ENCODE measurements at places on chromosomes 4 and X.

DNA sequence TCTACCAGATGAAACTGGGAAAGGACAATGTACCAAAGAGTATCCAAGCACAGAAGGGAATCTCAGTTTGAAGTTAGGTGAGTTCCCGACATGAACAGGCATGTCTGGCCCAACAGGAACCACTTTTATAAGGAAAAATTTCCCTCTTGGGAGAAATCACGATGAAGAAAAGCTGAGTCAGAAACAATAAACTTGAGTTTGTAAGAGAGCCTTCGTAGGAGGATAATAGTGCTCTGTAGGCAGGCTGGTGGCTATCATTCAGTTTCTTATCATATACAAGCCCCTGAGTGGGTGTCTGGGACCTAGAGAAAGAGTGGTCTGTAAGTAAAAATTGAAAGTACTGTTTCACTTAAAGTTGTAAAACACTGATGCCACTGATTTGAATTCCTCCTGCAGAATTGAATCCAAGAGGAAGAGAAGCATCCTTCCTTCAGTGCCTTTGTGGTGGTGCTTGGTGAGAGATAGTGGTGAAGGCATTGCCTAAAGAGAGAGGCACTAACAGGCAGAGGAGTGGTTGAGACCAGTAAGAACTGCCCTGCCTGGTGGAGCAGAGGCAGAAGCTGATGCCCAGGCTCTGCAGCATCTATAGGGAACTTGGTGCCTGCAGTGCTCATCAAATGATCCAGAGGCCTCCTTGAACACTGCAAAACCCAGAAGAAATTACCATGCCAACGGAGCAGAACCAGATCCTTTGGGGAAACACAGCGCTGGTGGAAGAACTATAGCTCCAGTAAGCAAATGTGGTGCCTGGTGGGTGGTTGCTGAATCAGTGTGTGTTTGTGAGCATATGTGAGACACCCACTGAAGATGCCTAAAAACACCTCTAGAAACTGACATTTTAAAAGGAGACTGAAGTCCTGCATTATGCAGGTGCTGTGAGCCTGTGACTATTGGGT is 31.7 kb upstream of the METAP1 start:
- DNase-seq, result no peak

DNA sequence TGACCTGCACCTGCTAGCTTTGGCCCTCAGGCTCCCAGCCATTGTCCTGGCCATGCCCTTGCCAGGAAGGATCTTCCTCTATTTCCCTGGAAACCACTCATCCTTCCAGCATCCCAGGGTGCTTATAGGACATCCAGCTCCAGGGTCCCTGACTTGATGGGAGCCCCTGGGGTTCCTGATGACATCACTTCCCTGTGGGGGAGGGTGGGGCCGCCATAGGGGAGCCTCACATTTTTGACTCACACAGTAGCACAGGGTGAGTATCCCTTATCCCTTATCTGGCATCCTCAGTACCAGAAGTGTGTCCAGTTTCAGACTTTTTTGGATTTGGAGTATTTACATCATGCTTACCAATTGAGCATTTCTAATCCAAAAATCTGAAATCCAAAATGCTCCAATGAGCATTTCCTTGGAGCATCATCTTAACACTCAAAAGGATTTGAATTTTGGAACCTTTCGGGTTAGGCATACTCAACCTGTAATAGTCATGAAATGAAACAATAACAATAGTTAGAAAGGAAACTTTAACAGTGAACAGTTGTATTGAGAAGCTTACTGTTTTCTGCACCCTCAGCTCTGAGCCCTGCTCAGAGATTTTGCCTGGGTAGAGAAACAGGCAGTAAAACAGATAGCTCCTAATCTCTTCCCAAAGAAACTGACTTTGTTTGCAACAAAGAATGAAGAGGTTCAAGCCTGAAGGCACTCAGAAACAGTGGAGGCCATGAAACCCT is 22.1 kb downstream of the TNIP2 start:
- no peak for DNase-seq

DNA sequence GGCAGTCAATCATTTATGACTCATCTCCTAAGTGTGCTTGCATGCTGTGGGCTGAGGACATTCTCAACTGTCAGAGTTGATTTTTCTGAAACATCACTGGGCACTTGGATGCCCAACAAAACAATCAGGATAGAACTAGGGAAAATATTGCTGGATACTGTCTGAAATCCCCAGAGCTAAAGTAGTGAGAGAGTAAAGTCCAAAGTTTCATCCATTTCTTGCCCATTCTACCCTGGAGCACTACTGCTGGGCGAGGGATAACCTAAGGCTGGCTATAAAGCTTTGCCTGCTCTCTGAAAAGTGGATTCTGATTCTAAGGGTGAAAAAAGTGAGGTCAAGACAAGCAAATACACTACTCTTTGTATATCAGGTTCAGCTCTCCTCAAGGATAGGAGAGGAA is 279.6 kb upstream of the EDA2R start:
- DNase-seq, result no peak

GRCh38 chr4:53688186-53688790 is 97.0 kb upstream of the LNX1 start:
- DNase-seq, result no peak

GRCh38 chr4:110631584-110632505 is 9.0 kb upstream of the PITX2 start:
- DNase-seq, result no peak

GRCh38 chrX:20463296-20464075 is 196.8 kb upstream of the RPS6KA3 start:
- DNase-seq, result no peak

DNA sequence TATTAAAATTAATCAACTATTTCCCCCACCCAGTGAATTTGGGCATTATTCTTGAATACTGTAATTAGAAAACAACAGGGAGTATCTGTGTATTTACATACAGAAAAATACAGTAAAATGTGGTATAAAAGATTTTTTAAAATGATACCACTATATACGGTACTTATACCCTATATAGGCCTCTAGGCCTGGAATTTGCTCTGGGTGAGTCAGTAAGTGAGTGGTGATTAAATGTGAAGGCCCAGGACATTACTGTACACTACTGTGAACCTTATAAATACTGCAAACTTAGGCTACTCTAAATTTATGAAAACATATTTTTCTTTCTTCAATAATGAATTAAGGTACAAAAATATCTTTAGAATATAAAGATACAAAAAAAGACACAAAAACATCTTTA is 6.3 kb upstream of the CSN3 start:
- DNase-seq, result no peak

DNA sequence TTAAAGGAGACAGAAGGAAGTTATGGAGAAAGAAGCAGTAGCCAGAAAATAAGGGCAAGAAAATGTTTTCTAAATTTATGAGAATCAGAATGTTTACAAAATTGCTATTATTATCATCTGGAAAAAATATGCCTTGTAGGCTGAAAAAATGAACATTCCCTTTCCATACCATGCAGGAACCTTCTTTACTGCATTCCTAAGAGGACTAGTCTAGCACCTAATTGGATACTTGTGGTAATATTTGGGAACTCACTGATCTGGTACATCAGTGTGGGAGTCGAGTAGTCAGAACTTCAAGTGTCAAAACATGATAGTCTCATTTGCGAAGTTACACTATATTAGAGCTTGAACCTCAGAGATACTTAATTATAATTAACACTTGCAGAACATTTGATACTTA is 51.9 kb downstream of the TET2 start:
- no peak for DNase-seq

DNA sequence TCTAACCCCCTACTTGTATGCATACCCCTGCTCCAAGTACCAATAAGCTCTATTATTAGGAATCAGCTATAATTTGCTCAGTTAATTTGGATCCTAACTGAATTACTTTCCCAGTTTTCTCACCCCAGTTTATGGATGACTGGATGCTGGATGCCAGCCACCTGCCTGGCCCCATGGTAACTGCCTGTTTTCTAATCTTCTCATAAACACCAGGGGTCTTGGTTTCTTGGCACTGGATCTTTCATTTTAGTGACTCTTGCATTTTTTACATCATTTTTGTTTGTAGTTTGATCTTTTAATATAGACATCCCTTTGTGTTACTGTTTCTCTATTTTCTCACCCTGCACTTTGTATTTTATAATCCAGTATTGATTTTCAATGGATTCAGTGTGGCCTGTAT is 246.8 kb downstream of the ADGRL3 start:
- no peak for DNase-seq

DNA sequence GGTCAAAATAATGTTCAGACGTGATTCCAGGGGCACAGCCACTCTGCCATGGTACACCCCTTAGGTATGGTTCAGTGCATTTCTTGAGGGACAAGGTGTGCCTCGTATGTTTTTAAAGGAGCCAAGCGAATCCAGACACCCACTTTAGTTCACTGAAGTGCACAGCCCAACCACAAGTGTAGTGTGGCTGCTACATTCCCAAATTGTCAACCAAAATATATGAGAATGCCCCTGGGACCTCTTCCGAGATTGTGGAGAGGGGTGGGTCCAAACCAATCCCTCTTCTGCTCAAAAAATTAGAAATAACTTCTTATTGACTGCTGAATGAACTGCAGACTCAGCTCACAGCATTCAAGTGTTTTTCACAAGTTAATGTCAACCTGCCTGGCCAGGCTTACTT is 7.4 kb upstream of the BRS3 start:
- DNase-seq, result no peak

- no peak for DNase-seq
Measured at GRCh38 chr4:88573995-88574394, 18.3 kb upstream of the HERC3 start.

DNA sequence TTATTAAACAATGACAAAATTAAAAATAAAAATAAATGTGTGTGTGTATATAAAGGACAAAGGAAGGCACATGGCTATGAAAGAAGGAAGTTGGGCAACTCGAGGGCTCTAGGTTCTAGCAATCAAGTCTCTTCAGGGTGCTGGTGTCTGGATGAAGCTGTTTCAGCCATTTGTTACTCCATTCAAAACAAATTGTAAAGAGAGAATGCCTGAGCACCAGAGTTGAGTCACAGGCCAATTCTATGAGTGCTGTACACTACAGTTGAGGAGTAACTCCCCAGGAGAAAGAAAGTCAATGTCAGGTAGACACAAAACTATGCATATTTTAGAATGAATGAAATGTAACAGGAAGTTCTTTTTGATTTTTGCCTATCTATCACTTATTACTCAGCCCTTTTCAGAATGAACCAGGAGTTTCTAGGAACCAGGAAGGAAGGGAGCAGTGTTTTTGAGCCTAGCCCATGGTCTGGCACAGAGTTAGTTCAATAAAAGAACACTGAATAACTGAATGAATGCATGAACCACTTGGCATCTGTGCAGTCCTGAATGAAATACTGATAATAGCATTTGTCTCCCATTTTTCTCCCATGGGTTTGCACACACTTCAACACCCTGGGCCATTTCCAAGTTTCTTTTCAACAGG is 151.7 kb upstream of the CPEB2 start:
- DNase-seq, result no peak

DNA sequence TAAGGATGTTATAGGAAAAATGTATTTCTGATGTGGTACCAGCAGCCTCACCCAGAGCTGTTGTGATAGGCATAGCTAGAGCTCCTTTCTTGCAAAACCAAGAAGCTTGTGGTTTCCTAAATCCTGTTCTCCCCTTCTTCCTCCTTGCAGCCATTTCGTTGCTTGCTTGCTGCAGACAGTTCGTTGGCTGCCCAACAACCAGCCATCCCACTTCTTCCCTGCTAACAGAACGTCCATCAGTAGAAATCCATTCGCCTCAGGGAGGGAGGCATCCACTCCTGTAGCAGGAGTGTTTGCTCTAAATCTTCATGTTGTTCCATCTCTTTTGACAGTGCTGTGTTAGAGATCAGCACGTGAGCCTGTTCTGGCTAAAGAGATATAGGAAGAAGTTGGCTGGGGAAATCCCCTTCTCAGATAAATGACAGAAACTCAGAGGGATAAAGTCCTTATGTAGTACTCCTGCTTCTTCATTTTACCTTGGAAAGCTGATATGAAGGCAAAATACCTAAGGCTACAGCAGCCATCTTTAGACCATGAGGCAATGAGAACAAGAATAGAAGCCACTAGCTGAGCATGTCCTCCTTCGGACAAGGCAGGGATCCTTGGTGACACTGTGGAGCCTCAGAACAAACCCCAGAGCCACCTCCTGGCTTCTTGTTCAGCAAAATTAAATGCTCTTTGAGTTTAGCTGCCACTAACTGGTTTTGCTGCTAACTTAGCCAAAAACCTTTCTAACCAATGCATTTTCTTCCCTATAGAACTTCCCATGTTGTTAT is 68.4 kb upstream of the RELL1 start:
- no peak for DNase-seq
